ENCODE measurements at places on chromosomes 2 and 18.

- DNase-seq, result no peak
Measured at GRCh38 chr2:106894545-106894944, 8.6 kb upstream of the ST6GAL2 start.

- DNase-seq, result peak; percentile 33
Measured at GRCh38 chr2:230893841-230894781, 29.4 kb downstream of the ITM2C start.

- DNase-seq, result no peak
Measured at GRCh38 chr2:36489281-36489680, 108.7 kb downstream of the FEZ2 start.

GRCh38 chr18:56580026-56580425, 58.4 kb downstream of the TXNL1 start:
- no peak for DNase-seq

GRCh38 chr18:306608-307255, 38.9 kb upstream of the THOC1 start:
- DNase-seq, result no peak

DNA sequence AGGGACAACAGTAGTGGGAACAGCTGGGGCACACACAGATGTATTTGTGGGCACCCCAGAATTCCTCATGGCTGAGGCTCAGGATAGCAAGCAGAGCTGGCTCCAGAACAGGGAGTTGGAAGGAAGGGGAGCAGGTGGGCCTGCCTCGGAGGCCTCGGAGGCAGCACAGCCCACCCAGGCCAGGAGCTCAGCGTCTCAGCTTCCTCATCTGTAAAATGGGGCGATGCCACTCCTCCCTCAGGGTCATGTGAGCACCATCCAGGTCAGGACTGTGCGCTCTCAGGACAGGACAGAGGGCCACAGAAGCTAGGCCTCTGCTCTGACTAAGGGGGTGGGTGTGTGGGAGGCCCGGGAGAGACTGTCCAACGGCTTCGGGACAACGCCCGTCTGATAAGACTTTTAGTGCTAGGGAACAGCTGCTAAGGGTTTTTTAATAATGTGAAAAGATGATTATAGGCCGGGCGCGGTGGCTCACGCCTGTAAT, 106.2 kb downstream of the HDAC4 start:
- no peak for DNase-seq

GRCh38 chr2:43438858-43439655, 156.8 kb downstream of the THADA start:
- DNase-seq, result no peak

DNA sequence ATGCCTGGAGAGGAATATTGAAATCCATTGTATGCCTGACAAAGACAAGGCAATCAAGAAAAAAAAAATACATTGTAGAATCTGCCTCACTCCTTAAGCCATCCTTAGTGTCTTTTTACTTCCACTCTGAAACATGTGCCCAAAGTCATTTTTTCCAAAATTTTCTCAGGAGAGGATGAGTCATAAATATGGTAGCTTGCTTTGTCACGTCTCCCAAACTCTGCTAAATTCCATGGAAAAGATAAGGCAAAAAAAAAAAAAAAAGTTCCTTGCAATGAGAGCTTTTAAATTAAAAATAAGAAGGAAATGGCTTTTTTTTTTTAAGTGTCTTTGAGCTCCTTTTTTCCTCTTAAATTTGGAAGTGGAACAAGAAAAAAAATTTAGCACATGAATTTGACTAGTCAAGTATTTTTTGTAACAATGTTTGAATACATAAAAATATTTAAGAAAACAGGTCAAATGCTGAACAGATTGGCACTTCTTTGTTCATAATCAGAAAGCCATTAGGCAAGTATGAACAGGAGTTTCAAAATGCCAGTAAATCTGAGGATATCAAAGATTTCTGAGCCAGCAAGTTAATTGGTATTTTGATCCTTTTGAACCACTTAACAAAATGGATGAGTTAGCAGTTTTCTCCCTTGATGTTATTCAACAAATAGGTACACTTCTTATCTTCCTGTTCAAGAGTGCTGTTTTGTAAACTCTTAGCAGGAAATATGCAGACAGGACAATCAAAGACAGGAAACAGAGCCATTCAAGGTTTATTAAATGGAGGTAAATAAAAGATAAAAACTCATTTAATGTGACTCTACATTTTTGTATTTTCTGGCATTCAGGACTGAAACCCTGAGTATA, 247.3 kb upstream of the SP5 start:
- DNase-seq, result no peak

- no peak for DNase-seq
Measured at GRCh38 chr2:50975546-50975945, 56.4 kb downstream of the NRXN1 start.

GRCh38 chr18:32237049-32237448, 47.2 kb downstream of the MEP1B start:
- no peak for DNase-seq

- peak; percentile 22 for DNase-seq
Measured at GRCh38 chr18:45282101-45282812, 333.0 kb upstream of the SLC14A2 start.

GRCh38 chr2:23597687-23598086, 212.7 kb downstream of the KLHL29 start:
- no peak for DNase-seq

DNA sequence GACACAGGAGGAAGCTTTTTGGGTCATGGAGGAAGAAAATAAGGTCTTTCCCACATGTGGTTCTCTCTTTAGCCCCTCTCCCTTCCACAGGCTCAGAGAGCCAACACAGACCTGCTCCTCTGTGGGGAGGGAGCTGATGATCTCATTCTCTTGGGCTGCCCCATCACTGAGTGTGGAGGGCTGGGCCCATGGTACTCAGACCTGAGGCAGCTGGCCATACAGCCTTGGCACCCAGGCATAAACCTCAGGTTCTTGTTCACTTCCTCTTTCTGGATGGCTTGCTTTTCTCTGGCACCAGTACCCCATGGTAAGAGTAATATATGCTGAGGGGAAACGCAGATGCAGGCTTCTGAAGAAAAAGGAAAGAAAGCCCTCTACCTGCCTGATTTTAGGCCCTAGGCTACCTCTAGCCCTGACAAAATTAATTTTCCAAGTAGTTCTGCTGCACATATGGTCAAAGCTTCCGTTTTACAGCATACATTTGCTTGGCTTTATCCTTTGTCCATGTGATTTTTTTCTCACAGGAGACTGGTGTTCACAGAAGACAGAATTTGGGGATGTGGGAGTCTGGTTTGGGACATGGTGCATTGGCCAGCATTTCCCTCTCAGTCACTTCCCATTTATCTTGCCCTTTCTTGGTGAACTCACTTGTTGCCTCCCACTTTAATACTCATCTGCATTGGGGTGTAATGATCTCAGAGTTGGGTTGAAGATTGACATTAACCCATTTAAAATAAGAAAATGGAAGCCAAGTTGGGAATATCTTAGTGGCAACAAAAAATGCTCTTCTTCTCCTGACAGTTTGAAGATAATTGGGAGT, 11.1 kb downstream of the DHRS9 start:
- peak; percentile 88 for DNase-seq

- DNase-seq, result no peak
Measured at GRCh38 chr18:44497311-44497710, 183.4 kb upstream of the SETBP1 start.

- no peak for DNase-seq
Measured at GRCh38 chr2:95165030-95165370, 609 bp upstream of the ZNF2 start.

GRCh38 chr18:57965246-57965645, 78.8 kb upstream of the NEDD4L start:
- no peak for DNase-seq

- no peak for DNase-seq
Measured at GRCh38 chr2:147025646-147026585, 818.9 kb upstream of the ACVR2A start.

DNA sequence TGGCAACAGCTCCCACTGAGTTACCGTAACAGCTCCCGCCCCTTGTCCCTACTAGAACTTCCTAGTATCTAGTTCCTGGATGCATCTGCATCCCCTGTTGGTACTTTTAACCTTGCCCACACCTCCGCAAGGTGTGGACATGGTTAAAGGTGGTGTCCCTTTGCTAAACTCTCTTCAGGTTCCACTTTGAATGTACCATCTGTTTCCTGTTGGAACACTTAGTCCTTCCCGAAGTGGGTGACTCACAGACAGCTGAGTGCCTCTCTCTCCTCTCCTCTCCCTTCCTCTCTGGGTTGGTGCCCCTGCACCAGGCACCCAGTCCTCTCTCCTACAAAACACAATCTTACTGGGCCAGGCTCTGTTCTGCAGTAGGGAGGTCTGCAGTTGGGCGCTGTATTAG, 19.6 kb upstream of the REL start:
- DNase-seq, result no peak

GRCh38 chr2:136137982-136138381, 20.0 kb upstream of the CXCR4 start:
- DNase-seq, result peak; percentile 38

DNA sequence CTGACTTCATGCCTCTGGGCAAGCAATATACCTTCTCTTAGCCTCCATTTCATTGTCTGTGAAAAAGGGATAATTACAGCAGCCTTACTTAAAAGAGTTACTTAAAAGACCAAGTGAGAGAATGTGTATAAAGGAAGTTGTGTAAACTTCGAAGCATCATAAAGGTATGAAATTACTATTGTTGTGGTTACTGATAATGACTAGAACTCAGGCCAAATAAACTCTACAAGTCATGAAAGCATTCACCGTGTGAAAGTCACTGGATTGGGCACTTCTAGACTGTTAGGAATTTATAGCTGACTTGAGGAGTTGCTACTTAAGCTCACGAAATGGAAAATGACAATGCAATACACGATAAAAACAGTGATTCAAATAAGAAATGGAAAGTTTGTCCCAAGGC, 67.4 kb upstream of the HAAO start:
- DNase-seq, result no peak

GRCh38 chr18:54280220-54280569, 10.9 kb downstream of the POLI start:
- DNase-seq, result no peak

GRCh38 chr2:58594175-58594574, 353.1 kb upstream of the FANCL start:
- no peak for DNase-seq

DNA sequence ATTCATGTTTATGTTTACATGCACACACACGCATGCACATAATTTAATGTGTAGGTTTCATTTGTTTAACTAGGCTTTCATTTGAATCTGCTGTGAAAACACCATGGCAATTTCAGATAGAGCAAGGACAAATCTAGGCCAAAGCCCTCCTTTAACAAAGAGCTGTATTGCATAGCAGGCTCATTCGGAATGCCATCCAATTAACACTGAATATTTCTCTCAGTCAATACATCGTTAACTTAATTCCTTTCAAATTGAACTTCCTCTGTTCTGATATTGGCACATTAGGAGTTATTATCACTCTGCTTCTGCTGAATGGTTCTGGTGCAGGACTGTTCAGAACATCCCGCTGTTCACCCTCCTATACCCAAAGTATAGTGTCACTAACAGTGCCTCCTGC, 435.1 kb upstream of the CDH20 start:
- no peak for DNase-seq

DNA sequence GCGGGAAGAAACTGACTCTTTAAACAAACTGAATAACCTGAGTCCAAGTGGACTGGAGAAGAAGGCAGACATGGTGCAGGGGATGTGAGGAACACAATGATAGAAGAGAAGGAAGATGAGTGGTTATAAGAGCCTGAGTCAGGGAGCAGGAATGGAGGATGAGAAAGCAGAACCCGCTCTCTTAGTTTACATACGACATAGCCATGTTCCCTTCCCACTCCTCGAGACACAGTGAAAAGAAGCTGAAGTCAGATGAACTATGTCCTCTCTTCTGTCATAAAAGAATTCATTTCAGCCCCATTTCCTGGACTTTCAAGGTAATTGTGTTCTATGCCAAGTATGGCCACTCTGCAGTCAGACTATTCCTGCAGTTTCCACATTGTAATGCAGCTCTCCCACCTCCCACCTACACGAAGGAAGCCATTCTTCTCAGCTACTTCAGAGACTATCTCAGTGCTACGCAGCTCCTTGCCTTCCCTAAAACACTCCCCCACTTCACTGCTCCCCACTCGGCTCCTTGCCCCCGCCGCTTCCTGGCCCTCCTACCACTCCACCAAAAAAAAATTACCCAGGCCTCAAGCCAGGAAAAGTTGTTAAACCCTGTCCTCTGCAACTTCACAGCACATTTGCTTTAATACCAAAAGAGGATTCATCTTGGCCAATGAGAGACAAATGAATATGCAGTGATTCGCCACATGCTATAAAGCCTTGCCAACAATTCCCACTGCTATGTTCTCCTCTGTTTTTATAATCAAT, 323.4 kb upstream of the EPHA4 start:
- no peak for DNase-seq

- DNase-seq, result no peak
Measured at GRCh38 chr2:130373808-130374365, 18.0 kb downstream of the PTPN18 start.

- DNase-seq, result no peak
Measured at GRCh38 chr2:230998882-230999281, 3.0 kb downstream of the SPATA3 start.

GRCh38 chr2:138267902-138268254, 233.7 kb upstream of the SPOPL start:
- no peak for DNase-seq

DNA sequence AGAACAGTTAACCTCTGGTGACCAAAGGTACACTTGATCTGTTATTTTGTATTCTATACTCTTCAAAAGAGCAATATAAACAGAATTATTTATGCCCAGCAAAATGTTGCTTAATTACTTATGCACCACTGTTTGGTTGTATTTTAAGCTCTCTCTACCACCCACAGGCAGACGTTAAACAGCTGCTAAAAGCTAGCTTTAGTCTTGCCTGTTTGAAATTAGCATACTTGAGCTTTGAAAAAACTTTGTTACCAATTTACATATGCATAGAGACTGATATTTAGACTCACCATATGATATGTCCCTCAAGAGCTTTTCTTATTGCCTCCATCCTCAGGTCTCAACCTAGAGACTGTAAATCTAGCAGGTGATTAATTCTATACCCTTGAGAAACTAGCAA, 426.9 kb downstream of the NR4A2 start:
- DNase-seq, result no peak

DNA sequence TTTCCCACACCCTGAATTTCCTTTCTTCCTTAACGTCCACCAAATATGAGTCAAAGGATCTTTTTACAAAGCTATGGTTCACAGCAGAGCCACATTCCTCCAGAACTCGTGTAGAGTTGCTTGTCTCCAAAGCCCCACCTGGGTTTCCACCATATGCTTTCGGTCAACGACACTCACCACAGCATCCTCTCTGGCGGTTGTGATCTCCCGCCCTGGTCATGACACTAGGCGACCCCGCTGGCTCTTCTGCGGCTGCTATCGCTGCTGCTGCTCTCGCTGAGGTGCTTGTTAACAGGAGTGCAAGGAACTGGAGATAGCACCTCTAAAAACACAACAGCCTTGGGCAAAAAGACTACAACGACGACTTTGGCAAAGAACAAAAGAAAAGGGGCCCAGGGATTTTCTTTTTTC, 340 bp downstream of the SLC40A1 start:
- no peak for DNase-seq

GRCh38 chr18:24704946-24705630, 244.7 kb downstream of the HRH4 start:
- no peak for DNase-seq

- no peak for DNase-seq
Measured at GRCh38 chr2:149661844-149662243, 74.3 kb upstream of the MMADHC start.

Measured in inflammatory macrophage (primary cell).